ENCODE measurements at places on chromosomes 2 and 18. TPM values are rescaled to one million over a fixed set of nuclear protein-coding genes. Genes with fewer than 3 reads are reported as not detected.

IL1B gene
- 0.78 TPM for total RNA-seq

LRRC30 gene
- not detected for total RNA-seq

SH3RF3 gene
- 12.3 TPM for total RNA-seq

CCDC74B gene
- 3.6 TPM for total RNA-seq

SULT1C4 gene
- 6.6 TPM for total RNA-seq

- DNase-seq: no peak
Observed at GRCh38 chr2:17615728-17616351, 75.3 kb downstream of the VSNL1 start.

- no peak for DNase-seq
Observed at GRCh38 chr2:118348380-118349034, 260.2 kb downstream of the INSIG2 start.

DNA sequence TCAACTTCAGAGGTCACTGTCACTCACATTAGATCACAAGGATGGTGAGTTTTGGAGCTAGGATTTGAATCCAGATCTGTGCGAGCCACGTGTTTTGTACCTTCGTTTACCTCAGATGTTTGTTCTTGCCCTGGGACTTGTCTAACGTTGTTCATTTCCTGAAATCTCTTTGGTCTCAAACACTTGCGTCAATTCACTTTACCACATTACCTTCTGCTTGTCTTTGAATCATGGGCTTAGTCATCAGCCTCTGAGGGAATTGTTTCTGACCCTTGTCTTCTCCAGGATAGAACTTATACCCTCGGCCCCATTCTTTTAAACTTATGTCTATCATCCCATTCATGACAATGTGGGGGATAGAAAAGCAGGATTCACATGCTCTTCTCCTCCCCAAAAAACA lies 282.7 kb downstream of the DCDC2C start:
- no peak for DNase-seq

GRCh38 chr18:75324686-75325257 lies 102.7 kb downstream of the SMIM21 start:
- no peak for DNase-seq

Data from occipital lobe (tissue), 3 donors.